ENCODE measurements at places on chromosomes 4 and X. TPM values are rescaled to one million over a fixed set of nuclear protein-coding genes. Genes with fewer than 3 reads are reported as not detected.

GRCh38 chr4:140152751-140153418 lies 1.1 kb downstream of the MAML3 start:
- DNase-seq = peak; percentile 49

GRCh38 chr4:42824278-42824977 lies 68.1 kb upstream of the GRXCR1 start:
- no peak for DNase-seq

GRCh38 chr4:151930372-151930771 lies 169.6 kb upstream of the GATB start:
- DNase-seq = no peak

DNA sequence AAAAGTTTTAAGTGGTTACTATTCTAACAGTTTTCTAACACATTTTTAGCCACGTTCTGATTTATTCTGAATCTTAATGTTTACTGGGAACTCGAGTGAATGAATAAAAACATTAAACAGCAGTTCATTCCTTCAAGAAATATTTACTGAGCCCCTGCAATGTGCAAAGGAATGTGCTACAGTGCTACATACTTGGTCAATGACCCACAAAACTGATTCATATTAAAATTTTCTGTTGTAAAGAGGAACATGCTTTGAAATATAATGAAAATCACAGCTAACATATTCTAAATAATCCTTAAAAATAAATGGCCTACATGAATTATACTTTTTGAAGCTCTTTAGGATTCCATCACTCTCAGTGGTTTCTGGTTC lies 78.7 kb downstream of the ARAP2 start:
- DNase-seq = no peak

DNA sequence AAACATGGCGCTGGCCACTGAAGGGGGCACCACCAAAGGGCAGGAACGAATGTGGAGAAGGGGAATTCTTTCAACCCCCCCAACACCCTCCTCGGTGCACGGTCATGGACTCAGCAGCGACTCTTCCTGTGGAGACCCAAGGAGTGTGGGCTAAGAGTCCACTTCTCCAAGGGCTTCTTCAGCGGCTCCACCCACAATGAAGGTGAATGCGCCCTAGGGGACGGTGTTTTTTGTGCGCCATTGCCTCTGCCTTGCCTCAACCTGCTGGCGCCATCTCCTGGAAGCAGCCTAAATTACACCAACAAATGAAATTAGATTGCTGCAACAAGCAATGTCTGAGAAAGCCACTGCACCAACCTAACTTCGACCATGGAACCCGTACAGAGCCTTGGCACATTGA lies 169.2 kb upstream of the MAGEB18 start:
- DNase-seq = no peak

GRCh38 chrX:35743331-35743730 lies 54.8 kb upstream of the MAGEB16 start:
- DNase-seq = no peak

DNA sequence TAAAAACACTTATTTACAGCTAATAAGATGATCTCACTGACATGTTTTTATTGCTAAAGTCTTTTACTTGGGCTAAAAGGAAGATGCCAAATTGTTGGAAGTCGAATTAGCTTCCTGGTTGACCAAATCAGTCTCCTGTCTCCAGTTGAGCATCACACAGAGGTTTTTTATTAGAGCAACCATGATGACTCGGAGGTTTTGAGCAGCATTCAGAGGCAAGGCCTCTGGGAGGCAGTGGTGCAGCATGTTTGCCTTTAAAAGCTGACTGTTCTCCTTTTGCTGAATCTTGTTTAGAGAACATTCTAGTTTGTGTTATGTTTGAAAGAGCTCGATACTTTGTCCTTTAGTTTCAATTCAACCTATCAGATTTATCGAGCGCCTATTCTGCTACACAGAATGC lies 2.1 kb downstream of the UCHL1 start:
- DNase-seq = peak; percentile 84

- no peak for DNase-seq
Measured at GRCh38 chr4:182019148-182019652, 224.0 kb upstream of the TENM3 start.

C4orf33 gene
- 28.3 TPM for total RNA-seq

CFP gene
- total RNA-seq = not detected

FRAS1 gene
- not detected for total RNA-seq

GLRB gene
- total RNA-seq = 21.0 TPM

GASK1B gene
- total RNA-seq = 4.4 TPM

TKTL2 gene
- total RNA-seq = not detected

CCDC149 gene
- total RNA-seq = 8.3 TPM

Data from M059J (cell line).